ENCODE measurements at places on chromosomes 12 and 14.

- DNase-seq = no peak
Observed at GRCh38 chr12:24546661-24547060, 402.2 kb downstream of the BCAT1 start.

DNA sequence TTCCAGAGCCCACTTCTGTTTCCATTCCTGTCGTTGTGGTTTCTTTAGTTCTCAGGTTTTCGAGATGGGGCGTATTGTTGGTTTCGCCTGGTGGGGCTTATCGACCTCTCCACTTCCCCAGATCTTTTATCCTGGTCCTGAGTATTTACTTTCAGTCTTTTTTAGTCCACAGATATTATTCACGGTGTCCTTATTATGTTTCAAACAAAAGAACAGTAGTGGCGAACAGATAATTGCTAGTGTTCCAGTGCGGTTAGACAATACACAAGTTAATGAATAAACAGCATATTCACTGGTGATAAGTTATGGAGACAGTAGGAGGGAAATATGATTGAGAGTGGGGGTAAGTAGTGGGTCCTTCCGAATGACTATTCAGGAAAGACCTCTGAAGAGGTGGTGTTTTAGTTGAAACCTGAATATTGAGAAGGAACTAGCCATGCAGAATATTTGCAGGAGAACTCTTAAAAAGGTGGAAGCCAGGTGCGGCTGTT lies 668 bp downstream of the TMEM260 start:
- no peak for DNase-seq

- DNase-seq = no peak
Observed at GRCh38 chr14:28097585-28097984, 669.0 kb upstream of the FOXG1 start.

GRCh38 chr14:103519837-103520212 lies 2.8 kb downstream of the CKB start:
- DNase-seq = no peak

- no peak for DNase-seq
Observed at GRCh38 chr14:56324856-56325699, 206.9 kb downstream of the PELI2 start.

- no peak for DNase-seq
Observed at GRCh38 chr12:121388421-121388981, 11.4 kb upstream of the RNF34 start.

GRCh38 chr12:124293286-124294003 lies 1.4 kb upstream of the RFLNA start:
- no peak for DNase-seq

- no peak for DNase-seq
Observed at GRCh38 chr12:124790650-124791400, 72.8 kb downstream of the SCARB1 start.

GRCh38 chr14:56124327-56124726 lies 6.1 kb downstream of the PELI2 start:
- no peak for DNase-seq

GRCh38 chr12:12901158-12901791 lies 9.9 kb downstream of the GPRC5A start:
- DNase-seq = no peak

DNA sequence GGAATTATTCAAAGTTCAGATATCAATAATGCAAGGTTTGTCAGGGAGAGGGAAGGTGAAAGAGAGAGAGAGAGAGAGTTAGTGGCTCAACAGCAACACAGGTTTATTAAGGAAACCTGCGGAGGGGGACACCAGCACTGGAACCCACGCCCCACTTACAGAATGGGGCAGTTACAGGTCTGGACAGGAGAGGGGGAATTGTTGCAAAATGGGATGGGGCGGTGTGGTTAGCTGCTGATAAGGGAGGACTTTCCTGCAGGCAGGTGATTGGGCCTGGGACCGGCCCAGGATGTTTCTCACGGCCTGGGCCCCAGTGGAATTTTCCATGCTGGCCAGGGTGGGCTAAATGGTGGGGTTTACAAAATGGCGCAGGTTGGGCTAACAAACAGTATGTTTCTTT lies 278.2 kb upstream of the SLC16A7 start:
- DNase-seq = no peak

GRCh38 chr12:33093534-33093933 lies 197.0 kb upstream of the PKP2 start:
- no peak for DNase-seq

- DNase-seq = no peak
Observed at GRCh38 chr14:81485372-81485771, 48.3 kb downstream of the SEL1L start.

DNA sequence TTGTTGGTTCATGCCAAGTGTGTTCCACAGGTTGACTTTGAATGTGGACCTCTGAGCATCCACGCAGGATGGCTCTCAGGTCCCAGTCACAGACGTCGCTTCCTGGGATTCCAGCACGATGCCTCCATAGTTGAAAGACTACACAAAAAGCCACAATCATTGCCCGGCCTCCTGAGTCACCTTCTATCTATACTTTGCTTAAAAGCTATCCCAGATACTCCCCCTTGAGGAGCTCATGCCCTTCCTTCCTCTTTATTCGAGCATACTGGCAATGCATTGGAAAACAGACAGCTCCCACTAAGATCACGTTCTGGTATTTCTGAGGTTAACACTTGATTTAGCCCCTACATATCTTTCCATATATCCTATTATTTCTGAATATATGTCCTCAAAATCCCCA lies 40.1 kb downstream of the ZNF664 start:
- DNase-seq = no peak

GRCh38 chr12:25845415-25845814 lies 113.1 kb upstream of the RASSF8 start:
- DNase-seq = no peak

GRCh38 chr12:31221551-31221945 lies 104.4 kb downstream of the SINHCAF start:
- DNase-seq = no peak

DNA sequence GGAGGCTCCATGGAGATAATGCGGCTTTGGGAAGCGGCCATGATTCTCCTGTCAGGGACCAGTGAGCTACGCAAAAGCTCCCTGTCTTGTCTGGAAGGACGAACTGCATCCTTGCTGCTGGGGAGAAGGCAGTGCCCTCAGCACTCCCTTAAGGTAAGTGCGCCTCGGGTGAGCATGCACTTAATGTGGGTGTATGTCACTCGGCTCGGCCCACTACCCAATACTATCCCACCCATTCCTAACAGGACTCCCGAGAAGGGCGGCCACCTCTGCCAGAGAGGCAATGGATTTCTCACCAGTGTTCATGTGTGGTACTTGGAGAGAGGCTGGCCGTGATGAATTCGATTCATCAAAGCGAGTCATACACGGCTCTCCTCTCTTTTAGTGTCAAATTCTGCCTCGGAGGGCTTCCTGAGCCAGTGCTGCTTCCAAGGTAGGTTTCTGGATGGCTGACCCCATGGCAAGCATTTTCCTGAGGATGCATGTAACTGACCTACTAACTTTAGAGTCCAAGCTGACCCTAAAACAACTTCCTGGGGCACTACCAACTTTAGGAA lies 151.7 kb upstream of the RTL1 start:
- DNase-seq = no peak

GRCh38 chr12:127393465-127393864 lies 873.5 kb upstream of the TMEM132C start:
- DNase-seq = no peak

DNA sequence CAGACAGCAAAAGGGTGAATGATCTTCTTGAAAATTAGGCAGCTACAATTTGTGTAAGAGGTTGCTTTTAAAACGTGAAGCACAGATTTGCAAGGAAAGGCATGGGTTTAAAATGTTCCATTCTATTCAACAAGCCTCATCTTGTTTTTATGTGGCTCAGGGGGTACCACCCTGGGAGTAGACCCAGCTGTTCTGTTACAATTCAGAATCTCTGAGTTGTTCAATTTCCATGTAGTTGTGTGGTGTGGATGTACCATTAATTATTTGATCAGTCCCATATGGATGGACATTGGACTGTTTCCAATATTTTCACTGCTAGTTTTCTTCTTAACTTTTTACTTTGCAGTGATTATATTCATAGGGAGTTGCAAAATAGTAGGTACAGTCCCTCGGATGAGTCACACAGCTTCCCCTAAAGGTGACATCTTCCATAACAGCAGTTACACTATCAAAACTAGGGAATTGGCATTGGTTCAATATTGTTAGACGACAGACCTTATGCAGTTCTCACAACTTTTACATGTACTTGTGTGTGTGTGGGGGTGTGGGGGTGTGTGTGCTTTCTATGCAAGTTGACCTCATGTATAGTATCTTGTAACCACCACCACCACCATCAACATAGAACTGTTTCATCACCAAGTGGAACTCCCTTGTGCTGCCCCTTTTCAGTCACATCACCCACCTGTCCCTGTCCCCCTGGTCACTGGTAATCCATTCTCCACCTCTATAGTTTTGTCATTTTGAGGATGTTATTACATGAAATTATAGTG lies 59.0 kb upstream of the CAPRIN2 start:
- no peak for DNase-seq

DNA sequence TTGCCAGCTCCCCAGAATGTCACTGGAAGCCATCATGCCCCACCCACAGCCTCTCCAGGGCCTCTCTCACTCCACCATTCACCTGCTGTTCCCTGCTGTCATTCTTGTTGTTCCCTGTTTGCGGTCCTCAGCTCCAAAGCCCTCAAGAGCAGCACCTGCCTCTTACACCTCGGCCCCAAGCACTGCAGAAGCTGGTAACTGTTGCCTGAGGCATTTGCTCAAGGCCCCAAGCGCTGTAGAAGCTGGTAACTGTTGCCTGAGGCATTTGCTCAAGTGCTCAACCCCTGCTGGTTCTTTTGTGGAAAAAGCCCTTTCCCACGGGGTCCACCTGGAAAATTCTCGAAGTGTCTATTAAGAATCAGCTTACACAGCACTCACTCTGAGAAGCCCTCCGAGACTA lies 78.0 kb downstream of the ARL6IP4 start:
- no peak for DNase-seq

DNA sequence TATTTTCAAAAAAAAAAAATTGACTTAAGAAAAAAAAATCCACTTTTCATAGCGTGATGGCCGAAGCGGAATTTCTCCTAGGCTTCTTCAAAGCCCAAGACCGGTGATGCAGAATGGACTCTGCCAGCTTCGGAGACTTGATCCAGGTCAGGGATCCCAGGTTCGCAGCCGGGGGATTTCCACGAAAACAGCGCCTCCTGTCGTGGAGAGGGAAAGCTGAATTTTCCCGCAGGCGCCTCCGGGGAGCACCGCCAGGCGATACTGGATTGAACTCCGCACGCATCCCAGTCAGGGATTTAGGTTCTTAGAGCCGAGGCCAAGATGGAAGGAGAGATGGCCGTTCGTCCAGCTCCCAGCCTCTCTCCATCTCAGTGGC lies 2.1 kb downstream of the TTC6 start:
- DNase-seq = no peak

DNA sequence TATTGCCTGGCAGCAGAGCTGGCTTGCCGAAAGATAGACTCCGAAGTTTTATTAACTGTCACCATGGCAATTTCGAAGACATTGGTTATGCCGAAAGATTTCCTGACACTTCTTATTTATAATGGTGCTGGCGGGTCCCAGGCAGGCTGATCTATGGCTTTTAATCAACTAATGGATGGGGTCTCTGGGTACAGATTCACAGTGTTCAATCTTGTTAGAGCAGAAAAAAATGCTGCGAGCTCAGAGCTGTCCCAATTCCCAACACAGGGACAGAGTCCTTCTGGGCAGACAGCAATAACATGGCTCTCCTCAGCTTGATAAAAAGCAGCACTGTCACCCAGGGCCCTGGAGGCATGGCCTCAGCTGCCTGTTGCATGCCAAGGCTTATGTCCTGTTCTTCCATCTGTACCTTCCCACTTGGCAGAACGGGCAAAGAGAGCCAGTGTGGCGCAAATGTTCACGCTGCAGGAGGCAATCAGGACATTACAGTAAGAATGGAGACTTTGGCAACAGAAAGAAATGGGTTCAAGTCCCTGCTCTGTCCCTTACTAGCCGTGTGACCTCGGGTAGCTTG lies 228.2 kb upstream of the PWP1 start:
- DNase-seq = no peak

DNA sequence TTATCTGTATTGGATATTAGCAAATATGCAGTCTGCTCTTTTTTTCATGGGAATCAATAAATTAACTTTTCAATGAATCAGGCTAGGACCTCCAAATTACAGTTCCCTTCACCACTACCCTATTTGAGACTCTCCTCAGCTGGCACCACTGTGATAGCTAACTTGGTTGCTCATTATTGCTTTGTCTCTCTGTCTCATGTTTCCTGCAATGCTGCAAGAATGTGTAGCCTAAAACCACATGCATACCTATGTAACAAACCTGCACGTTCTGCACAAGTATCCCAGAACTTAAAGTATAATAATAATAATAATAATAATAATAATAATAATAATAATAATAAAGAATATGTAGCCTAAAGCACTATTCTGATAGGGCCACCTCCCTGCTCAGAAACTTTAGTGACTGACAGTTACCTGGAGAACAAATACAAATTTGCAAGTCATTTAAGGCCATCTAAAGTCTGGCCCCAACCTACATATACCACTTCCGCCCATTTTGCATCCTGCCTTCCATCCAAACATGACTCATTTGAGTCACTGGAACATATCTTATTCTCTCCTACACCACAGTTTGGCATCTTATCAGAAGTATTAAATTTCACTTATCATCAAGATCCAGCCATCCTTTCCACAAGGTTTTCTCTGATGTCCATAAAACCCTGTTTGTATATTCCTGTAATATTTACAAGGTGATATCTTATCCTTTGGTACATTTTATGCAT lies 215.1 kb downstream of the LRRK2 start:
- DNase-seq = no peak

GRCh38 chr14:91232603-91233002 lies 11.9 kb downstream of the GPR68 start:
- DNase-seq = no peak

DNA sequence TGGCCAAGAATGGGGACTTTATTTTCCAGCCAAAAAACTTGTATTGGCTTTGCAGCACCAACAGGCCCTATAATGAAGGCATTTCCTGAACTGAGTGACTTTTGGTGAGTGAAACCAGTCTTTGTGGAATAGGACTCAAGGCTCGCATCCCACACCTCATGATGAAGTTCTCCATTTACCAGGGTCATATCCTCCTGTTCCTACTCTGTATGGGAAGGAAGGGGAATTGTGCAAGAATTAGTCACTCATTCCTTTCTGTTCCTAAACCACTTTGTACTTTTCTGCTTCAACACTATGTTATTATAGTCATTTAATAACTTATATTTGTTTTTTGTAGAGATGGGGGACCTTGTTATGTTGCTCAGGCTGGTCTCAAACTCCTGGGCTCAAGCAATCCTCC lies 2.3 kb upstream of the SPATS2 start:
- no peak for DNase-seq

- DNase-seq = no peak
Observed at GRCh38 chr12:8622646-8623045, 10.0 kb upstream of the AICDA start.

GRCh38 chr14:91119556-91120311 lies 5.9 kb downstream of the DGLUCY start:
- no peak for DNase-seq

DNA sequence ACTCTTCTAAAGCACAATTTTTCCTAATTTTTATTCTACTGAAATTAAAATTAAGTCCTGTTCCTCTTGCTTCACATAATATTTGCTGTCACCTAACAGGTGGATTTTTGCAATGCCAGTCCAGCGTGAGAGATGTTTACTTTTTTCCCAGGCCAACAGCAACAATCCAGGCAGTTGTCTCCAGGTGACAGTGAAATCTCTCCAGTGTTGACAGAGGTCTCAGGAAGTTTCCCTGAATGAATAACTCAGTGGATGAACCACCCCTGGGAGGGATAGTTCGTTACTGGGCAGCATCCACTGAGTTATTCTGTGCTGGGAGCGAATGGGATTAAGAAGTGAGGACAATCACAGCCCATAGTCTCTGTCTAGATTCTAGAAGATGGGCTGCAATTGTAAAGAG lies 7.1 kb upstream of the NT5DC3 start:
- DNase-seq = no peak

GRCh38 chr14:74502236-74503019 lies 8.9 kb downstream of the ISCA2 start:
- DNase-seq = no peak

Measured in T follicular helper cell (primary cell).